Activated T-helper 1 cell treated with anti-CD3 and anti-CD28 coated beads, Interleukin-12 subunit alpha, Interleukin-12 subunit beta, Interleukin-2, Interleukin-4 antibody, amounts not matched to agents 30 ng/mL and 10 ng/mL and 1 ng/mL, durations not matched to agents 14 hours and 24 hours and 36 hours (primary cell): ENCODE measurements at places on chromosomes 7 and 10.

GRCh38 chr7:139889186-139889871 lies 60.3 kb downstream of the TBXAS1 start:
- DNase-seq, result no peak

DNA sequence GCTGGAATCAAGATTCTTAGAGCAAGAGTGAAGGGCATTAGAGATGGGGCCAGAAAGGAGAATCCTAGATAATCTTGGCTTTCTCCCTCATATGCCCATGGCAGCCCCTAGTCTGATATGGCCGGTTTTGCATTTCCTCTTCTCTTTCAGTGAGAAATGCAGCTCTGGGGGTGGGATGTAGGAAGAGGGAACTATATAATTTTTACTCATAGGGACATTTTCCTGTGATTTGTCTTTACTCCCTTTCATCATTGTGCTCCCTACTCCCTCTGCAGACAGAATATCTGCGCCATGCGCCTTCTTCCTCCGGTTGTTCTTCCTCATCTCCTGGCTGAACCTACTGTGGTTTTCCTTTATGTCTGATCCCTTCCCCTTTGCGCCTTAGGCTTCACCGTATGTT lies 16.8 kb upstream of the CHCHD1 start:
- no peak for DNase-seq

DNA sequence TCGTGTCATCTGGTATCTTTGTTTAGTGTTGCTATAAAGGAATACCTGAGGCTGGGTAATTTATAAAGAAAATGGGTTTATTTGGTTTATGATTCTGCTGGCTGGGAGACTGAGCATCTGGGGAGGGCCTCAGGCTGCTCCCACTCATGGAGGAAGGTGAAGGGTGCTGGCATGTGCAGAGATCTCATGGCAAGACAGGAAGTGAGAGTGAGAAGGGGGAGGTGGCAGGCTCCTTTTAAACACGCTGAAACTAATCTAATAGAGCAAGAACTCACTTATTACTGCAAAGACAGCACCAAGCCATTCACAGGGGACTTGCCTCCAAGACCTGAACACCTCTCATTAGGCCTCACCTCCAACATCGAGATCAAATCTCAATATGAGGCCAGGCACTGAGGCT lies 11.3 kb downstream of the OIT3 start:
- DNase-seq, result no peak

- DNase-seq, result no peak
These were observed 941.8 kb upstream of the POT1 start for GRCh38 chr7:125871431-125871830.
